Mesendoderm (in vitro differentiated cells): ENCODE measurements at places on chromosomes 3 and 15.

- H3K27ac ChIP-seq: no peak overlapping the region
- H3K36me3 ChIP-seq: peaks cover 4% of the 10 kb centered on the region
- H3K4me3 ChIP-seq: no peak overlapping the region
- no peaks in the 10 kb centered on the region for H3K4me1 ChIP-seq
- DNase-seq: peak; percentile 43
Measured at GRCh38 chr15:59185725-59186124, 20.9 kb upstream of the LDHAL6B start.

DNA sequence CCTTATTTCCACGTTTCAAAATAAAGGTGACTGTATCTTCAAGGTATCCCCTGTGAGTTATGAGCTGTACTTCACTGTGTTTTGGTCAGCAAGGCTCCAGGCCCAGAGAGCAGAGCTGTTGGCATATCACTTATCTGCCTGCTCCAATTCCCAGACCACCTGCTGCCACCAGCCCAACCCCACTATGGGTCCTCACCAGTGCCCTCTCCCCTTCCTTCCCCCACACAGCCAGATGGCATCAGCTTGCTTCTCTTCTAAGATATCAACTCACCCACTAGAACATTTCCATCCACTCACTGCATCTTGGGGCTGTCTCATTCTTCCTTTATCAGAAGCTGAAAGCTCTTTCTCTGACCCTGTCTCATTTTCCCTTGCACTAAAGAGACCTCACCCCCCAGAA is 136.9 kb upstream of the EIF1B start:
- H3K4me3 ChIP-seq: no peak overlapping the region
- no peak overlapping the region for H3K27ac ChIP-seq
- peaks cover 2% of the 10 kb centered on the region for H3K4me1 ChIP-seq

- peak; percentile 19 for DNase-seq
- H3K4me1 ChIP-seq: no peaks in the 10 kb centered on the region
- no peaks in the 10 kb centered on the region for H3K27me3 ChIP-seq
- H3K36me3 ChIP-seq: no peaks in the 10 kb centered on the region
- H3K27ac ChIP-seq: no peak overlapping the region
- no peak overlapping the region for H3K4me3 ChIP-seq
Measured at GRCh38 chr3:86708893-86709292, 282.1 kb downstream of the VGLL3 start.

DNA sequence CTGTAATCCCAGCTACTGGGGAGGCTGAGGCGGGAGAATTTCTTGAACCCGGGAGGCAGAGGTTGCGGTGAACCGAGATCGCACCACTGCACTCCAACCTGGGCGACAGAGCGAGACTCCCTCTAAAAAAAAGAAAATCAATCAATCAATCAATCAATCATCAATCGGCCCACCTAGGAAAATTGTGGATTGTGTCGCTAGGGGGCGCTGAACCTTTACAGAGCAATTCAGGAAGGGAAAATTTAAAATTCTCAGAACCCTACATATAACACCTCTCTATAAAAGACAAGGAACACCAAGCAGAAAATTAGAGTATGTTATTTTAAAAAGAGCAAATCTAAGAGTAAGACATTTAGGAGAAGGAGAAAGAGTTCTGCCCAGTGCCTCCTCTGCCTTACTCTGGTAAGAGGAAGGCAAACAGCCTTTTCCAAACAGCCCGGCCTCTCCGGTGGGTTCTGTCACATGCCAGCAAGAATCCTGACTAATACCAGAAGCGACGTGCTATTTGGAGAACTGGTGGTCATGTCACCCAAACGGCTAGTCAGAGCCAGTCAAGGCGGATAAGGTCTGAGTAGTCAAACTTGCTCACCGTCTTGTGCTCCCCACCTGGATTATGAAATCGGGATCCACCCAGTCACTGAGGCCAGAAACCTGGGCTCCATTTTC is 22.3 kb upstream of the SMCO1 start:
- peak; percentile 13 for DNase-seq
- no peak overlapping the region for H3K4me3 ChIP-seq
- H3K27ac ChIP-seq: no peak overlapping the region

GRCh38 chr3:63900459-63900858 is 11.7 kb downstream of the SCAANT1 start:
- H3K27ac ChIP-seq: no peak overlapping the region
- no peak overlapping the region for H3K4me3 ChIP-seq
- no peak for DNase-seq
- H3K27me3 ChIP-seq: no peaks in the 10 kb centered on the region
- H3K36me3 ChIP-seq: peaks cover 1% of the 10 kb centered on the region
- peaks cover 3% of the 10 kb centered on the region for H3K4me1 ChIP-seq

GRCh38 chr3:66642019-66642418 is 141.2 kb upstream of the LRIG1 start:
- H3K4me1 ChIP-seq: no peaks in the 10 kb centered on the region
- no peak for DNase-seq

- no peak overlapping the region for H3K27ac ChIP-seq
- H3K27me3 ChIP-seq: no peaks in the 10 kb centered on the region
- no peak overlapping the region for H3K4me3 ChIP-seq
- peaks cover 8% of the 10 kb centered on the region for H3K36me3 ChIP-seq
- no peaks in the 10 kb centered on the region for H3K4me1 ChIP-seq
Measured at GRCh38 chr3:52551118-52551517, 14.7 kb downstream of the UQCC5 start.

DNA sequence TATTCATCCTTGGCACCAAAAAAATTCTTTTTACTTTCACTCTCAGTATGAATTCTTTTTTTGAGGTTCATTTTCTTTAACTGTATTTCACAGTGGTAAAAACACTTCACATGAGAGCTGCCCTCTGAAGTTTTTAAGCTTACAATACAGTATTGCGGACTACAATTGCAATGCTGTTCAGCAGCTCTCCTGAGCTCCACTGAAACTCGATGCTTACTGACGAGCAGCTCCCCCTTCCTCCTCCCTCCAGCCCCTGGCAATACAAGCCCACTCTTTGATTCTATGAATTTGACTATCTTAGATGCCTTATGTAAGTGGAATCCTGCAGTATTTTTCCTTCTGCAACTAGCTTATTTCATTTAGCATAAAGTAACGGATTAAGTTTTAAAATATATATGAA is 183.4 kb downstream of the ADAMTS17 start:
- no peaks in the 10 kb centered on the region for H3K36me3 ChIP-seq
- H3K27ac ChIP-seq: no peak overlapping the region
- H3K4me3 ChIP-seq: no peak overlapping the region
- no peaks in the 10 kb centered on the region for H3K4me1 ChIP-seq
- no peaks in the 10 kb centered on the region for H3K27me3 ChIP-seq
- peak; percentile 7 for DNase-seq

DNA sequence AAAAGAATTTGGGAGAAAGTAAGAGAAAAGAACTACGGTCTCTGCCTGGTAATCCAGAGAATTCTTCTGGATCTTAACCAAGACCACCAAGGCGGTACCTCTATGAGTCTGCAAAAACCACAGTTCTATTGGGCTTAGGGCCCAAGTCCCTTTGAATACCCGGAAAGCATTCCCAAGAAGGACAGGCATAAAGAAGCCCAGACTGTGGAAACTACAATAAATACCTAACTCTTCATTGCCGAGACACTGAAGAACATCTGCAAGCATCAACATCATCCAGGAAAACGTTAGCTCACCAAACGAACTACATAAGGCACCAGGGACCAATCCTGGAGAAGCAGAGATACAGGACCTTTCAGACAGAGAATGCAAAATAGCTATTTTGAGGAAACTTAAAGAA is 162.3 kb upstream of the TMC3 start:
- no peaks in the 10 kb centered on the region for H3K27me3 ChIP-seq
- H3K4me1 ChIP-seq: no peaks in the 10 kb centered on the region
- no peaks in the 10 kb centered on the region for H3K36me3 ChIP-seq
- no peak for DNase-seq
- H3K27ac ChIP-seq: no peak overlapping the region
- no peak overlapping the region for H3K4me3 ChIP-seq

DNA sequence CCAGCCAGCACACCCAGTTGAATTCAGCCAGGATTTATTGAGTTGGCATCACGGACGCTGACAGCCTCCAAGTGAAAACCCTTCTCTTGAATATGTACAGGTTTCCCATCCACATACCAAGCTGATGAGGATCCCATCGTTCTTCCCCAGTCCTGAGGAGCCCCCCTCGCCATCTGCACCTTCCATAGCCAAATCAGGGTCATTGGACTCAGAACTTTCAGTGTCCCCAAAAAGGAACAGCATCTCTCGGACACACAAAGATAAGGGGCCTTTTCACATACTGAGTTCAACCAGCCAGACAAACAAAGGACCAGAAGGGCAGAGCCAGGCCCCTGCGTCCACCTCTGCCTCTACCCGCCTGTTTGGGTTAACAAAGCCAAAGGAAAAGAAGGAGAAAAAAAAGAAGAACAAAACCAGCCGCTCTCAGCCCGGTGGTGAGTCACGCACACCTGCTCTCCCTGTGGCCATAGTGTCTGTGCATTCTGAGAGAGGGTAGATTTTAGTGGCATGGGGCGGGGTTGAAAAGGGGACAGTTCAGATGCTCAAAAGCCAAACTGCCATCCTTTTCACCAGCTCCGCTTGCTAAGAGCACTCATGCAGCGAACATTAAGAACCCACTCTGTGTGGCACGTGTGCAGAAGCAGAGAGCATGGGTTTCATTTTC is 51.2 kb downstream of the KLHL25 start:
- H3K4me3 ChIP-seq: no peak overlapping the region
- H3K27me3 ChIP-seq: no peaks in the 10 kb centered on the region
- H3K4me1 ChIP-seq: no peaks in the 10 kb centered on the region
- DNase-seq: no peak
- peaks cover 5% of the 10 kb centered on the region for H3K36me3 ChIP-seq
